Cortex of kidney (tissue), 1 donor: ENCODE measurements at places on chromosomes 16 and 17.

DNA sequence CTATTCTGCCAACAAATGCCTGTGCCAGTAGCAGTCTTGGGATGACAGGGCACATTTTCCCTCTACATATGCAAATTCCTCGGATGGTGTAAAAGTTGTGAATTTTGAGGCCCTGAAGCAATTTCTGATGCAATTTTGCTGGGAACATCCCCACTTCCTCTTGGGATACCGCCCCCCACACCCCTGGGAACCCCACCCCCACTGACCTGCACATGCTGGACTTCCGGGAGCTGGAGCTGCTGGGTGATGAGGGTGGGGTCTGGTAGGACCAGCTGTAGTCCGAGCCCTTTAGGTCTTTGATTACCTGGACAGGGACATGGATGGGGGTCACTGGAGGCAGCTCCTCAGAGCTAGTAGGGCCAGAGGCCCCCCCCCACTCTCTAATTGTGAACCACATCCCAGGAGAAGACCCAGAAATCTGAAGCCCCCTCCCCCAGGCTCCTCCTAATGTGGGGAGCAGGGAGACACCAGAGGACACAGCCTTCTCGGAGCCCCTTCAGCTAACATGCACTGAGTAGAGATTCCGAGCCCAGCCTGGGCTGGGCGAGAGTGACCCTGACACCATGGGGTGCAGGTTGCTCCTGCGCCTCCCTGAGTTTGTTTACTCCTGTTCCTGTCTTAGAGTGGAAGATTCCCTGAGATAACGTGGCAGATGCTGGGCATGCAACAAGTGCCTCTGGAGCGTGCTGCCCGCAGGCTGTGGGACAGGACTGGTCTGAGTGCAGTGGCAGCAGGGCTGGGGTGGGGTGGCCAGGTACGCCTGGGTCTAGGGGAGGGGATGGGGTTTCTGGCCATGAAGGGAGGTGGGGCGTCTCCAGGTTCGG, 9.0 kb downstream of the MTSS2 start:
- no peak for DNase-seq

GRCh38 chr16:47132308-47132707, 11.4 kb downstream of the NETO2 start:
- no peak for DNase-seq

GRCh38 chr16:50393858-50394802, 25.3 kb upstream of the BRD7 start:
- DNase-seq: no peak

DNA sequence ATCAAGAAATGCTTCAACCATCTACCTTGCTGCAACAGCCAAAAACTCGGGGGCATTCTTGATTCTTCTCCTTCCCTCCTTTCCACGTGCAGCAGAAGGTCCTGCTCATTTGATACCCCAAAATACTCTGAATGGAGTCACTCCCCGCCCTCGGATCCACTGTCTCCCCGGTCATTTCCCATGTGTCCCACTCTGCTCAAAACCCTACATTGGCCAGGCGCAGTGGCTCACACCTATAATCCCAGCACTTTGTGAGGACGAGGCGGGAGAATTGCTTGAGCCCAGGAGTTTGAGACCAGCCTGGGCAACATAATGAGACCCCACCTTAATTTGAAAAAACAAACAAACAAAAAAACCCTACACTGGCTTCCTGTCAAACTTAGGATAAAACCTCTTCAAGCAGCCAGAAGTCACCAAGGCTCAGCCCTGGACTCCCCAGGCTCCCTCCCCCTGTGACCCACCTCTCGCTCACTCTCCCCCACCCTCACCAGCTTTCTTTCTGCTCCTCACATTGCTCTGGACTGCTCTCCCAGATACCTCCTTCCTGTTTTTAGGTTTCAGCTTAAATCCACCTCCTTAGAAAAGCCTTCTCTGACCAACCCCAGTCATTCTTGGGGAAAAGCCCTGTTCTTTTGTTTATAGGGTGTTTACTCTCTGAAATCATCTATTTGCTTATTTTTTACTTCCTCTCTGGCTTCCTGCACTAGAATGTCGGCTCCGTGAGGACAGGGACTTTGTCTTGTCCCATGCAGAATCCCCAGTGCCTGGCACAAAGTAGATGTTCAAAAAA, 2.8 kb downstream of the SLC13A2 start:
- no peak for DNase-seq

DNA sequence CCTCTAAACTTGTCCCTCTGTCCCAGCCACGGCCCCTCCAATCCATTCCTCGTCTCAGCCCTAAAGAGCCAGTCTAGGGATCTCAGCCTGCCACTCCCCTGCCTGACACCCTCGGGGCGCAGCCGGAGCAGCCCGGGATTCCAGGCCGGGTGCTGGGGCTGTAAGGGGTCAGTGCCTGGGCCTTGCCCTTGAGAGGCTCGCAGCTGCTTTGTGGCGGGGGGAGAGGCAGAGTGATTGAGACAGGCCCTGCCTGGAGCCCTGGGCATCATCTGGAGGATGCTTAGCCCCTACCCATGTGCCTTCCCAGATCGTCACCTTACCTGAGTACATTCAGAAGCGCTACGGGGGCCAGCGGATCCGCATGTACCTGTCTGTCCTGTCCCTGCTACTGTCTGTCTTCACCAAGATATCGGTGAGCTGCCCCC, 8.3 kb downstream of the SLC5A10 start:
- DNase-seq: no peak

- DNase-seq: no peak
Observed at GRCh38 chr17:63653050-63653449, 30.8 kb downstream of the MAP3K3 start.

GRCh38 chr16:87956098-87956364, 4.8 kb downstream of the BANP start:
- DNase-seq: no peak
